ENCODE measurements at places on chromosomes 6 and 20.
A peak's percentile ranks its signal among the peaks of the same experiment; 100 is the strongest.

- DNase-seq = no peak
Observed at GRCh38 chr6:53048431-53049195, 16.6 kb upstream of the FBXO9 start.

- no peak for DNase-seq
Observed at GRCh38 chr20:37406010-37406998, 60.4 kb downstream of the SRC start.

GRCh38 chr20:20993372-20993771 is 112.8 kb downstream of the LINC00237 start:
- DNase-seq = no peak

GRCh38 chr6:169640983-169641382 is 60.8 kb downstream of the WDR27 start:
- no peak for DNase-seq

- DNase-seq = no peak
Observed at GRCh38 chr20:25408890-25409289, 1.4 kb downstream of the GINS1 start.

- DNase-seq = no peak
Observed at GRCh38 chr20:36744243-36744642, 1.6 kb downstream of the NDRG3 start.

GRCh38 chr20:64131406-64131805 is 24.0 kb upstream of the NPBWR2 start:
- DNase-seq = peak; percentile 66

GRCh38 chr6:37236921-37237320 is 20.7 kb upstream of the TBC1D22B start:
- DNase-seq = no peak

- DNase-seq = no peak
Observed at GRCh38 chr20:63067266-63067635, 60.5 kb upstream of the BHLHE23 start.

GRCh38 chr6:120966321-120966720 is 368.0 kb downstream of the TBC1D32 start:
- no peak for DNase-seq

DNA sequence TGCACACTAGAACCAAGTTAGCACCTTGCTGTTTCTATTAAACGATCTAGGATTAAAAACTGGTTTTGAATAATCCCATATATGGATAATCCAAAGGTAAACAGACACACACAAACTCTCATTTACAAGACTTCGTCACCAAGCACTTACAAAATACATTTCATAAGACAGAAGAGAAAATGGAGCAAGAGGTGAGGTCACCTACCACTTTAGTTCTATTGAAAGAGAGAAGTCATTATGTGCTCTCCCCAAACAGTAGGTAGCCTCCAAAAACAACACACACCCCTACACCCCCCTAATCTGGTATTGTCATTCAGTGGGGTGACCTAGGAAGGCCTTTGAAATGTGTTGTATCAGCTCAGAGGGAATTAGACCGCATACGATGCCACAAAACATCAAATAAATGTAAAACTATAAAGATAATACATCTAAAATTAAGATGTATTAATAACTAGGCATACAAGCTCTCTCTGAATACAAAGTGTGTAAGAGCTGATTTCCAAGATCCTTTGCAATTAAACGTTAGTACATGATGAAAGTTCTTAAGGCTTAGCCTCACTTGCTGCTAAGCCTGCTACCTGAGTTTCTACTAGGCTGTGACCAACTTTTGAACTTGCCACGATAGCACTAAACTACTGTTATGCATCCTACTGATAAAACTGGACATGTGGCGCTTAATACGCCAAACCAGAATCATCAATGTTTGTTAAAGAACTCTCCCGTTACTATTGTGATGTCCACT is 1.6 kb downstream of the SRPK1 start:
- DNase-seq = no peak

GRCh38 chr20:2521369-2522305 is 12.9 kb upstream of the ZNF343 start:
- no peak for DNase-seq

All from suprapubic skin (tissue), 4 donors.